ENCODE measurements at places on chromosomes 5 and 9.

DNA sequence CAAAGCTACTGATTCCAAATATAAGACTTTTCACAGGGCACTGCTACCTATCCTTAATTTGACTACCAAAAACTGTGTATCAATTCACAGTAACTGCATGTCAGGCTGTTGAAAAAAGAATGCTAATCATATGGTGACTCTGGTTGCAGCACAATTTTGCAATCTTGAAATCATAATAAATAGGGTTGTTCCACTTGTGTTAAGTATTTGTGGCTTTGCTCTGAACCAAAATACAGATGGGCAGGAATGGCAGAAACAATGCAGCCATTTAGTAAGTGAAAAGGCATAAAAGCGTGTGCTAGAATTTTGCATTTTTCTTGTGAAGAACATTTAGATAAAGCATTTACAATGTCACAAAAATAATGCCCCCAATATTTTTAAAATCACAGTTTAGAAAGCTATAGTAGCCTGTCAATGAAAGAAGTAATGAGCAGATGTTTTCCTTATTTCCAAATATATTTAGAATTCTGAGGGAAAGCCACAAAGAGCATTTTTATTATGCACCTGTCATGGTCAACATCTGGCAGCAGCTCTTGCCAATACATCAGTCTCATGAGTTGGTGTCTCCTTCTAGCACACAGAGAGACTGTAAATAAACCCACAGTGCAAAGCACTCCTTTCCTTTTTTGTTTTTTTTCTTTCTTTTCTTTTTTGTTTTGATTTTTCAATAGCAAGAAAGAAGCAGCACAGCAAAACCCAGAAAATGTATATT lies 54.8 kb upstream of the PAM start:
- DNase-seq: no peak

- DNase-seq: no peak
Measured at GRCh38 chr5:69416699-69417098, 1.8 kb downstream of the MARVELD2 start.

GRCh38 chr9:70921136-70921535 lies 200.3 kb downstream of the TRPM3 start:
- no peak for DNase-seq

GRCh38 chr5:84058561-84058960 lies 326.1 kb downstream of the EDIL3 start:
- no peak for DNase-seq

GRCh38 chr9:36997414-36997813 lies 36.7 kb downstream of the PAX5 start:
- no peak for DNase-seq

DNA sequence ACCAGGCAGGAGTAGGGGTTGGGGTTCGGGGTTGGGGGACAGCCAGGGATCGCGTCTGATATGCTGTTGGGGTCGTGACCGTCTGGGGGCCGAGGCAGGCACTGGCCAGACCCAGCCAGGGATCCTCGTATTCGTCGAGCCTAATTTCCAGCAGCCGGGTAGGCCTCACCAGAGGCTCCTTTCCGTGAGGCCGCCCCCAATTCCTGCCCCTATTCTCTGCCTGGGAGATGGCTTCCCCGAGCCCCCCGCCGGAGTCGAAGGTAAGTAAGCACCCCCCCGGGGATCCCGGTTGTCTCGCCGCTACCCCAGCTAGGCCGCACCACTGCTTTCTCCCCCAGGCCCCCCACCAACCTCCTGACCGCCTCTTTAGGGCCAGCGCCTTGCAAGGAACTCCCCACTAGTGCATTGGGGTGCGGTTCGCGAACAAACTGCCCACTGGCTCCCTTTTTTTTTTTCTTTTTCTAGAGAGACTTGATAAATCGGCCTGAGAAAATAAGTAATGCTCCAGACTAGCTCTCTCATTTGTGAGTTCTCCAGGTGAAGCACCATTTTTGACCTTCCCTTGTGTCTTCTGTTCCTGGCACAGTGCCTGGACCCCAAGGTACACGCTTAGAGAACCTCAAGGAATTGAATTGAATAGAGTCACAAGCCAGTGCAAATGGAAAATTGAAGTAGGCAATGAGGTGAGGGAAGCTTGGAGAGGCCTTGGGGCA lies 435 bp downstream of the ZNF189 start:
- DNase-seq: no peak
